ENCODE measurements at places on chromosomes 4 and X.

DNA sequence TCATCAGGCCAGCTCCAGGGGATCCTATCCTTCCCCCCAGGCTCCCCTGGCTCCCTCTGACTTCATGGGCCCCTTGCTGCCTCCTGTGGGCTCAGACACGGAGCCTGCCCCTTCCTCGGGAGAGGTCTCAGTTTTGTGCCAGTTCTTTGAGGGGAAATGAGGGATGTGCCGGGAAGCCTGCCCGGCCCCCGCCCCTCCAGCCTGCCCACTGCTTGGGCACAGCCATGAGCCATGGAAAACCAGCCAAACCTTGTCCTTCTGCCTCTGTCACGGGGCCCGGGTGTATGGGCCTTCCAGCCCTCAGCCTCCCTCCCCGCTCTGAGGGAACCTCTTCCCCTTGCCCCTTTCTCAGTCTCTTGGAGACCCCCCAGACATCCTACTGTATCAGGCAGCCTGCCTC, 6.8 kb downstream of the BGN start:
- DNase-seq = no peak

- DNase-seq = no peak
These were observed 269.4 kb downstream of the NLGN4X start for GRCh38 chrX:5959286-5959685.

DNA sequence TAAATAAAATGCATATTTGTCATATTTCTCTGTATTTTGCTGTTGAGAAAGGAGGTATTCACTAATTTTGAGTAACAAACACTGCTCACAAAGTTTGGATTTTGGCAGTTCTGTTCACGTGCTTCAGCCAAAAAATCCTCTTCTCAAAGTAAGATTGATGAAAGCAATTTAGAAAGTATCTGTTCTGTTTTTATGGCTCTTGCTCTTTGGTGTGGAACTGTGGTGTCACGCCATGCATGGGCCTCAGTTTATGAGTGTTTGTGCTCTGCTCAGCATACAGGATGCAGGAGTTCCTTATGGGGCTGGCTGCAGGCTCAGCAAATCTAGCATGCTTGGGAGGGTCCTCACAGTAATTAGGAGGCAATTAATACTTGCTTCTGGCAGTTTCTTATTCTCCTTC, 3.3 kb downstream of the HTT start:
- DNase-seq = no peak

GRCh38 chr4:60589425-60589824, 610.7 kb upstream of the ADGRL3 start:
- DNase-seq = no peak

GRCh38 chr4:25410820-25411529, 33.9 kb downstream of the ANAPC4 start:
- no peak for DNase-seq

GRCh38 chr4:43456383-43456782, 563.9 kb downstream of the GRXCR1 start:
- no peak for DNase-seq

DNA sequence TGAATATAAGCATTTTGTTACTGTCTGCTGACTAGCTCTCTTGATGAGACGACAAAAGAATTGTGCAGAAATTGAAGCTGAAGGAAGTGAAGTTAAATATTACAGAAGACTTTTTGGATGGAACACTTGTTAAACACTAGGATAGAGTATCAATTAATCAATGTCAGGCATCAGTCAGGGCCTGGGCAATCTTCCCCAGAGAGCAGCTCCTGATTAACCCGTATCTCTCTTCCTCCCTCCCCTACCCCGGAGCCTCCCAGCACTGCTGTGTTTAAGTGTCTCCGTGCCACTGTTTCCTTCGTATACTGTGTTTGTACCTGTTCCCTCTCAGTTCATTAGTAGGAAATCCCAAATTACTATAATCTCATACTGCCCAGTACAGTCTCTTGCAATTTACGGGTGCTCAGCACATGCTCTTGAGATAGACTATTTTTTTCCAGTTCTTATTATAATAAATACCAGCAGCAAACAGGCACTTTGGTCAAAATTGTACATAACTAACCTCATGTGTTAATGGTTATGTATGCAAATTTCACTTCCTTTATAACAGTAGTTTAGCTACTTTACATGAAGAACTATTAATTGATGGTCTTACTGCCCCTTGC, 765.7 kb upstream of the FTHL17 start:
- no peak for DNase-seq

DNA sequence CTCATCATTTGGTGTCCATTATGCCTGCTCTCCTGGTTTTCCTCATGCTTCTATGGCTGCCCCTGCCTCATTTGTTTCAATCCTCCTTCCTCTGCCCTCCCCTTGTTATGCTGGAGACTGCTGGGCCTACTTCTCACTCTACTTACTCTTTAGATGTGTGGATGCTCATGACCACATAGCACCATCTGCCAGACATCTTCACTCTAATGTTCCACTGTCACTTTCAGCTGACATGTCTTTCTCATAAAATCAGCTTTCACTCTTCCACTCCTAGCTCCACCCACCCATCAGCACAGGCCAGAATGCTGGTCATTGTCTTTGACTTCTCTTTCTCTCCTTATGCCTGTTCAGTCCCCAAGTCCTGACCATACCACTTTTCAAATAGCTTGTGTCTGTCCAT, 86.8 kb downstream of the REPS2 start:
- no peak for DNase-seq
